ENCODE measurements at places on chromosomes 1 and 21.
A peak's percentile ranks its signal among the peaks of the same experiment; 100 is the strongest.

DNA sequence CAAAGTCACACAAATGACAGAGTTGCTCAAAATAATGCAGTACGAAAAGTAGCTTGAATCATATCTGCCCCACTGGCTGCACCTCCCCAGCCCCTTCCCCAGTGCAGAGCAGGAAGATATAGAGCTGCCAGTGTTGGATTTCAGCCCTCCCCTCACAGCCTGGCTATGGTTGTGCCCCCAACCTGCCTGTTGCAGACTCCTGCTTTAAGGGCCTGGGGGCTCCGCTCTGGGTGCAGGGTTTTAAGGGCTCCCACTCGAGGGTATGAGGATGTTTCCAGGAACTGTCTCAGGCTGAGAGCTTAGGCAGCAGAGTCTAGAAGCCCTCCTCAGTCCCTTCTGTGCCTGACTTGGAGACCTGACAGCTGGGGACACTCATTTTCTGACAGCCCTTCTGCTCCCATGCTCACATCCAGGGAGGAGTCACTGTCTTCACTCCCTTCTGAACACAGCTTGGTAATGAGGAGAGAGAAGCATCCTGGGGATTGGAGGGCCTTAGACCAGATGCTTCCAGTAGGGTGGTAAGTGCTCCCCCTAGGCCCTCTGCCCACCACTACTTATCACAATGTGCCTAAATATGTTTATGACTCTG, 4.6 kb downstream of the S100A9 start:
- peak; percentile 19 for DNase-seq

DNA sequence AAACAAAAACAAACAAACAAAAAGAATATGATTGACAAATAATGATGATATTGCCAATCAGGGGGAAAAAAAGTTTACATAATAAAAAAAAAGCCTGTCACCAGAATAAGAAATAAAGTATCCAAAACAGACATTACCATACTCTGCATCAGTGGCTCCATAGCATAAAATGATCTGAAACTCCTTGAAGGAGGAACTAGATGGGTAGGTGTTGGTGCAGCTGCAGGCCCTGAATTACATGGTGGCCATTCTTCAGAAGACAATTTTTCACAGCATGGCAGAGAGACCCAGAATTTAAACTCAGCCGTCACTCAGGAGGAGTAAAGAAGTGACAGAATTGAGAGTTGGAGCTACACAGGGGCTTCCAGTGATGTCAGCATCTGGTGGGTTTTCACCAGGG, 60.2 kb downstream of the GLUL start:
- no peak for DNase-seq

DNA sequence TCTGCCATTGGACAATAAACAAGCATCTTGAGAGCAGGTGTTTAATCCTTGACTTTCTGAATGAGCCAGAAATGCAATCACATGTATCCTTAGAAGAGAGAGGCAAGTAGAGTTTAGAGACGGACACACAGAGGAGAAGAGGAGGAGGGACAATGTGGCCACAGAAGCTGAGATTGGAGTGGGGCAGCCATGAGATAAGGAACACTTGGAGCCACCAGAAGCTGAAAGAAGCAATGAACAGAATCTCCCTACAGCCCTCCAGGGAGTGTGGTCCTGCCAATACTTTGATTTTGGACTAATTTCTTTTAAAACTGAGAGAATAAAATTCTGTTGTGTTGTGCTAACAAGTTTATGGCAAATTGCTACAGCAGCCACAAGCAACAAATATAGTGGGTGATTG, 141.0 kb downstream of the ATP6V1G3 start:
- no peak for DNase-seq

DNA sequence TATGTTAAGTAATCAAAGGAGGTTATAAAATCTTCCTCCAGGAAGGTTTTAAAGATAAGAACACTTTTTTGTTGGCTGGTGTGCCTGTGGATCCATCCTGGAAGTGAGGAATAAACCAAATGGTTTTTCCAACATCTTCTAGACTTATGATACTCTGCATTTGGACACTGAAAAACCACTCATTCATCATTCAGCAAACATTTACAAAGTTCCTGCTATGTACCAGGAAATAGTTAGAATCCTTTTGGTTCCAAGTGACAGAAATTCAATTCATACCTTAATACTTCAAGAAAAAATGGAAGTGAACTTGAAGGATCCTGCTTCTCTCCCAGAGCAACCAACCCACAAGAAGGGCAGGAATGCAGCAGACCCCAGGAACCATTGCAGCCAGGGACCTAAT, 39.6 kb upstream of the PIGC start:
- no peak for DNase-seq

- DNase-seq: no peak
These were observed 51.9 kb upstream of the LAX1 start for GRCh38 chr1:203713125-203713524.

GRCh38 chr1:100879422-100879821, 15.2 kb downstream of the EXTL2 start:
- no peak for DNase-seq

GRCh38 chr21:37436174-37436573, 69.6 kb downstream of the DYRK1A start:
- no peak for DNase-seq

DNA sequence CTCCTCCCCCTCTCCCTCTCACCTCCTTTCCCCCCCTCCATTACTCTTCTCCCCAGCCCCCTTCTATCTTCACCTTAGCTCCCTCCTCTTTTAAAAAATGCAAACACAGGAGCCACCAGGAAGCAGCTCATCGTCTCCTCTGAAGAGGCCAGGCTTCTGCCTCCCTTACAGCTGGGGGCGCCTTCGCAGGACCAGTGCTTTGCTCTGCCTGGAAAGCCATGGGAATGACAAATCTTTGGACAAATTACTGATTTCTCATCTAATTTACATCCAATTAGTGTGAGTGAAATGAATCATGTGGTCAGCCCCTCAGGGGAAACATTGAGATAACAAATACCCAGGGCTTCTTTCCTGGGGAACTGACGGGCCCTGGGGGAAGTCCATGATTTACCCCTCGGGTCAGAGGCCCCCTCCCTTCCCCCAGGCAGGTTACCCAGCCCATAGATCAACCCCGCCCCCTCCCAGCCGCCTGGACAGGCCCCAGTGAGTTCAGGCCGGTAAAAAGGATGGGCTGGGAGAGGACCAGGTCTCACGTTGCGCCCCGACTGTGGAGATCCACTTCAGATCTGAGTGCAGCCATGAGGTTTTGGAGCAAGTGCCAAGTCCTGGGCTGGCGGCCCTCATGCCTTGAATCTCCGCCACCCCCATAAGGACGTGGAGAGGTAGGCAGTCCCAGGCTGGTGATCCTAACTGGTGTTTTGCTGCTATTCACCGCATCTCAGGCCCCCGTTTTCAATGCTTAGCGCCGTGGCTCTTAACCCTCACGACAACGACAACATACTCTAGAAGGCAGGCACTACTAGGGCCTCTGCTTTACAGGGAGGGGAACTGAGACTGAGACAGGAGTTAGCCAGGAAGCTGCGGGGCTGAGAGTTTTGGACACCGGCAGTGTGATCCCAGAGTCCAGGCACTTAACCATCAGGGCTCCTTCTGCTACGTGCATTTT, 300.8 kb downstream of the RRAGC start:
- DNase-seq: no peak

GRCh38 chr1:23660671-23661070, 30.9 kb upstream of the RPL11 start:
- DNase-seq: peak; percentile 51

GRCh38 chr21:42417533-42417932, 13.8 kb downstream of the UBASH3A start:
- DNase-seq: no peak

DNA sequence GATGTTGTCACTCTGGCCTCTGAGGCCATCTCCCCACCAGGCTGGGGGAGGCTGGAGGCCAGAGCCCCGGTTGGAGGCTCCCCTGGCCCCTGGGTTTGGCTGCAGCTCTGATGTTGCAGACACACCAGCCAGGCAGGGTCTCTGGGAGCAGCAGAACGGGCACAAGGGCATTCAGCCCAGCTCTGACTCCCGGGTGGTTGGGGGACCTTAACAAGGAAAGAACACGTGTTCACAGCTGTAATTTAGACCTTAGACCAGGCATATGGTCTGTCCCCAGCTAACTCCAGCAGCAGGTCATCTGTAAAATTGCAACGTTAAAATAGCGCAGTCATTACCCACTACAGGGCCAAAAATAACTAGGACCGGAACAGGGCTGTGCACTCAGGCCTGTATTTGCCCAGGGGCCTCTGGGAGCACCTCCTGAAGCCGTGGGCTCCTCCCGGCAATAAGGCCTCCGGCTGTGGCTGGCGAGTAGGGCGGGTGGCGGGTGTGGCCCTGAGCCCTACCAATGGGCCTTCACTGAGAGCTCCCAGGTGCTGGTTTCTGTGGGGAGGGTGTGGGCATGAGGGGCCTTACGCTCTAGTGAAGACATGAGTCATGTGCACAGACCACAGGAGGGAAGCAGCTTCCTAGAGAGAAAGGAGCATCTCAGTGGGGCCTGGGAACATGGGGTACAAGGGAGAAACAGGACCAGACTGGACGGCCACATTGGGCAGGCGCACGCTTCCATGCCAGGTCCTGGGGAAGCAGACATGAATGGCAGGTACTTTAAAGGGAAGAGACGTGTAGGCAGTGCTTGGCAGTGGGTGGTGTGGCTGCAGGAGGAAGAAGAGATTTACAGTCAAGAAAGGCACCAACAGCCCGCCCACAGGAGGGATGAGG, 6.1 kb downstream of the LDLRAP1 start:
- no peak for DNase-seq

DNA sequence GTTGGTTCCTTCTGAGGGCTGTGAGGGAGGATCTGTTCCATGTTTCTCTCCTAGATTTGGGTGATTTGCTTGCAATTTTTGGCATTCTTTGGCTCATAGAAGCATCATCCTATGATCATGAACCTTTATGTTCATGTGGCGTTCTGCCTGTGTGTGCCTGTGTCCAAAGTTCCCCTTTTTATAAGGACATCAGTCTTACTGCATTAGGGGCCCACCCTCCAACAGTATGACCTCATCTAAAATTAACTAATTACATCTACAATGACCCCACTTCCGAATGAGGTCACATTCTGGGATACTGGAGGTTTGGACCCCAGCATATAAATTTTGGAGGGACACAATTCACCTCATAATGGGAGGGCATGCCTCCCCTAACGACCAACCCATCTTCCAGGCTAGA, 12.8 kb upstream of the CAMK1G start:
- DNase-seq: no peak

DNA sequence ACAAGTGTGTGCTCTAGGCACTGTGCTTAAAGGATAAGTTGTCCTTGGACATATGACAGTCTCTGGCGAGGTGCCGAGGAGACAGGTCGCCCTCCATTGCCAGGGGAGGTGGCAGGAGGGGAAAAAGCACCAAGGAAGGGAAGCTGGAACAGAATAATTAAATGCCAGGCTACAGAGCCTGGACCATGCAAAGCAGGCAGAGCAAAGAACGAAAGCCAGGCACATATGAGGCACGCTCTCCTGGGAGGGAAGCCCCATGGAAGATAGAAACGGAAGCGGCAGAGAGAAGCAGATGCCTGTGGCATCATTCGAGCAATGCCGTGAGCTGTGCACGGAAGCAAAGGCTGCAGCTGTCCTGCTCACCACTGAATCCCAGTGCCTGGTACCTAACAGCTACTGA, 91.2 kb downstream of the JAK1 start:
- DNase-seq: no peak

DNA sequence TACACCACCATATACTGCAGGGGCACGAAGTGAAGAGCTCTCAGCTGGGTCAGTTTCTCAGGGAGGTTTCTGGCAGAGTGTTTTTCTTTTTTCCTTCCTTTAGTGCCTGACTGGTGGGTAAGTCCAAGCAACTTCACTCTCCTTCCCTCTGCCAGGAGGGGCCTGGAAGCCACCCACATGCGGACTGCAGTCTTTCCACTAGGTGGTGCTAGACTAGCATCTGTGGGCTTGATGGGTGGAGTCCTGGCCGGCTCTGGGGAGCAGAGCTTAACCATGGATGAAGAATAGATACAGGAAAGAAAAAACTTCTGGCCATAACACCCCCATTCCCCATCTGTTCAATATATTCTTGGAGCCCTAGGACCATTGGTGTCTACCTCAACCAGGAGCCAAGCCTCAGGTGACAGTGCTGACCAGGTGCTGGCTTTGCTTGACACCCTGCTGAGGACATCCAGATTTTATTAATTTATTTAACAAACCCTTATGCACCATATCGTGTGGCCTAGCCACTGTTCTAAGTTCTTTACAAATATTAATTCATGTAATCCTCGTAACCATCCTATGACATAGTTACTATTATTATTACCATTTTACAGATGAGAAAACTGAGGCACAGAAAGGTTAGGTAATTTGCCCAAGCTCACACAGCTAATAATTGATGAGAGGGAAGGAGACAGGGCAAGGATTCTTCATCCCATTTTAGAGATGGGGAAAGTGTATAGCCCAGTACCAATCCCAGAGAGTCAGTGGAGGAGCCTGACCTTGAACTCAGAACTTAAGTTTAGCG, 126.7 kb upstream of the CSF3R start:
- DNase-seq: peak; percentile 92

DNA sequence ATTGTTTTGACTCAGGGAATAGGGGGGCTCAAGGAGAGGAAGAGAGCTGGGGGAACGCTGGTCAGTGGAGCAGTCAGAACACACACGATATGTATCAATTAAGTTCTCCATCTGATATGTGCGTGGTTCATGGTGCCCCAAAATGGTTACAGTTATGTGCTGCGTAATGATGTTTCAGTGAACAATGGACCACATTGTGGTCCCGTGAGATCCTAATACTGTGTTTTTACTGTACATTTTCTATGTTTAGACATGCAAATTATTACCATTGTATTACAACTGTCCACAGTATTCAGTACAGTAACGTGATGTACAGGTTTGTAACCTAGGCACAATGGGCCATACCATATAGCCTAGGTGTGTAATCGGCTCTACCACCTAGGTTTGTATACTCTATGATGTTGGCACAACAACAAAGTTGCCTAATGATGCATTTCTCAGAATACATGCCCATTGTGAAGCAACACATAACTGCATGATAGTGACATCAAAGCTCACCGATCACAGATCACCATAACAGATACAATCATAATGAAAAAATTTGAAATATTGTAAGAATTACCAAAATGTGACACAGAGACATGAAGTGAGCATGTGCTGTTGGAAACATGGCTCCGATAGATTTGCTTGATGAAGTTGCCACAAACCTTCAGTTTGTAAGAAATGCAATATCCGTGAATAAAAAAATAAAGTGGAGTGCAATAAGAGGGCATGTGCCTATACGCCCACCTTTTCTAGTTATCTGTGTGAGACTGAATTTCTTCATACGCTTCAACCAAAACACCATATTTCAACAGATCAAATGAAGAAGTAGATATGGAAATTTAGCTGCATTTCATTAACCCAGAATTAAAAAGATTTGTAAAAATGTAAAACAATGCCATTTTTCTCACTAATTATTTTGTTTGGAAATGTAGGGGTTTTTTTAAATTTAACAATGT, 14.8 kb upstream of the TMEM54 start:
- DNase-seq: no peak

GRCh38 chr1:224498574-224499170, 64.1 kb upstream of the WDR26 start:
- DNase-seq: no peak
